Mesangial cell (primary cell): ENCODE measurements at places on chromosomes 6 and 20. TPM values are rescaled to one million over a fixed set of nuclear protein-coding genes. Genes with fewer than 3 reads are reported as not detected.

SLC17A3 gene
- 0.89 TPM in 1 of 2 replicates, not detected in the other for total RNA-seq

CST5 gene
- 0.33 and 4.8 TPM in 2 replicates for total RNA-seq

ATG5 gene
- total RNA-seq = 11.5 and 18.9 TPM in 2 replicates

PPP1R14C gene
- total RNA-seq = 11.9 and 12.4 TPM in 2 replicates
